ENCODE measurements at places on chromosomes 13 and 19.

DNA sequence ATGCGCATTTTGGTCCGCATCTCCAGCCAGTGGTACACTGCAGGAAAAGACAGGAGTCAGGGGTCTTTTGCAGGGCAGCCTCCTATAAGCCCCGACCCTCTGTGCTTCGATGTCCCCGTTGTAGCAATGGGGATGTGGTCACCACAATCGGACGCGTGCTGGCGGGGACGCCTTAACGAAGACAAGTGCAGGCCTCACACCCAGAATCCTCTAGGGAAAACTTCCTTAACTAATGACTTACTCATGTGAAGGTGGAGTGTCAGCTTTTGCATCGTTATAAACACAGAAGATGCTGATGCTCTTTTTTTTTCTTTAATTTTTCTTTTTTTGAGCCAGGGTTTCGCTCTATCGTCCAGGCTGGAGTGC is 22.1 kb downstream of the VASP start:
- no peak for DNase-seq

DNA sequence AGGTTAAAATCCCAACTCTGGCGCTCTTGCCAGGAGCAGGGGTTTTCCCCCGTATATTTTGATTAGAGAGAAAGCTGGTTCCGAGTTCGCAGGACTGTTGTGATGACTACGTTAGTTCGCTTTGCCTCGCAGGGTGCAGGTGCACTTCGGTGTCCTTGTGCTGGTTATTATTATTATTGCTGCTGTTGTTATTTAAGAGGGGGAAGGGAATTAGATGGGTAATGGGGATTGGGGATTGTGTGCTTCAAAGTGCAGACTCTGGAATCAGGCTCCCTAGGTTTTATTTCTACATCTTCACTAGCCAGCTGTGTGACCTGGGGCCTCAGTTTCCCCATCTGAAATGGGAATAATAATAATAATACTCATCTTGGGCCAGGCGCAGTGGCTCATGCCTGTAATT is 15.2 kb downstream of the ACP7 start:
- DNase-seq, result no peak

DNA sequence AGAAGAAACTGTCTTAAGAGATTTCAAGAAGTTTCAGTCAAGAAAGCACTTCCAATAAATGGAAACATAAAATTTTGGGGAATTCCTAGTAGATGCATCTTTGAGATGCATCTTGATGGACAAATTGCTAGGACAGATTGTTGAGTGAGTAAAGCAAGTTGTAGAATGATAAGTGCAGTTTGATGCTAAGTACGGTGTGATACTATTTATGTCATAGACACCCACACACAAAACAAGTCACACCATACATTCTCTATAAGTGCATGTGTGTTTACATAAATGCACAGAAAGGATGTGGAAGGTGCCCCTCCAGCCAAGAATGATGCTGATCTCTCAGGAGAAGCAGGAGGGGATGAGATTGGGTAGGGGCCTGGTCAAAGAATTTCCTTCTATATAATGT is 375.7 kb downstream of the FOXO1 start:
- no peak for DNase-seq

DNA sequence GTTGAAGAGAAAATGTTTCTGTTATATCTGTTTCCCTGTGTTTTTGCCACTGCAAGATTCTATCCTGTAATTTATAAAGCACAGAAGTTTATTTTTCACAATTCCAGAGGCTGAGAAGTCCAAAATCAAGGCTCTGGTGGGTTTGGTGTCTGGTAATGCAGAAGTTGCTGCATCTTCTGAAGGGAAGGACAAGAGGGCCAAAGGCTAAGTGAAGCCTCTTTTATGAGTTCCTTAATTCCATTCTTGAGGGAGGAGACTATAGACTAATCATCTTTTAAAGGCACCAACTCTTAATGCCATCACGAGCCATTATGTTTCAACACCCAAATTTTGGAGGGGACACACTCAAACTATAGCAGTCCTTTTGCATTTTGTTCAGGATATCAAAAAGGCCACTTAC is 34.1 kb upstream of the WDFY2 start:
- no peak for DNase-seq

- no peak for DNase-seq
Observed at GRCh38 chr19:40317338-40317737, 30.9 kb downstream of the C19orf47 start.

GRCh38 chr19:30228835-30229524 is 143.2 kb upstream of the ZNF536 start:
- DNase-seq, result no peak

DNA sequence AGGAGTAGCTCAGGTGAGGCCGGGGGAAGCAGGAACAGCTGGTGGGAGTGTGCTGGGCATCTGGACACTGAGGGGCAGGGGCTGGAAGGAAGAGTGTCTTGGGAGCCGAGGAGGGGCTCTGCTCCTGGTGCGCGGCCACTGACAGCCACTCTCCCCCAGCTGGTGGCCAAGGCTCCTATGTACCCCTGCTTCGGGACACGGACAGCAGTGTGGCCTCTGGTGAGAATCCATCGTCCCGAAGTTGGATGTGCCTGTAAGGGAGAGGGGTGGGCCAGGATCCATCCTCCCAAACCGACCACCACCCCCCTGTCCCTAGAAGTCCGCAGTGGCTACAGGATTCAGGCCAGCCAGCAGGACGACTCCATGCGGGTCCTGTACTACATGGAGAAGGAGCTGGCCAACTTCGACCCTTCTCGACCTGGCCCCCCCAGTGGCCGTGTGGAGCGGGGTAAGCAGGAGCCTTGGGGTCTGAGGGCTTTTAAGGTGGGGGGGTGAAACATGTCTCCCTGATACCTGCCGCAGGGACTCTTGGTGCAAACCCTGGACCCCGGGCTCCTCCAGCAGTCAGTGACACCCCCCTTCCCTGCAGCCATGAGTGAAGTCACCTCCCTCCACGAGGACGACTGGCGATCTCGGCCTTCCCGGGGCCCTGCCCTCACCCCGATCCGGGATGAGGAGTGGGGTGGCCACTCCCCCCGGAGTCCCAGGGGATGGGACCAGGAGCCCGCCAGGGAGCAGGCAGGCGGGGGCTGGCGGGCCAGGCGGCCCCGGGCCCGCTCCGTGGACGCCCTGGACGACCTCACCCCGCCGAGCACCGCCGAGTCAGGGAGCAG is 2.0 kb upstream of the USF2 start:
- DNase-seq, result no peak

DNA sequence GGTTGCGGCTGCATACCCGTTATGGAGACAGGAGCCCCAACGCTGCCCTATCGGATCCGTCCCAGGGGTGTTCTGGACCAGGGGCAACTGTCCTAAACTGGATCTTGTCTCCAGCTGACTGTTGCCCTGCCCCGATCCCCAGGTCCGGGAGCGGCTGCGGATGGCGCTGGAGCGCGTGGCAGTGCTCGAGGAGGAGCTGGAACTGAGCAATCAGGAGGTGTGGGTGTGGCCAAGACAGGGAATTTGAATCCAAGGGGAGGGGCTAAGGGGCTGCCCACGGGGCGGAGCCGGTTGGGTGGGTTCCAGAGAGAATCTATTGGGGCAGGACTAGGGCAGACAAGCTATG is 9.9 kb downstream of the PPFIA3 start:
- no peak for DNase-seq

GRCh38 chr19:38714354-38714778 is 29.9 kb downstream of the CAPN12 start:
- no peak for DNase-seq

- no peak for DNase-seq
Observed at GRCh38 chr13:105597573-105597972, 937.9 kb downstream of the EFNB2 start.

DNA sequence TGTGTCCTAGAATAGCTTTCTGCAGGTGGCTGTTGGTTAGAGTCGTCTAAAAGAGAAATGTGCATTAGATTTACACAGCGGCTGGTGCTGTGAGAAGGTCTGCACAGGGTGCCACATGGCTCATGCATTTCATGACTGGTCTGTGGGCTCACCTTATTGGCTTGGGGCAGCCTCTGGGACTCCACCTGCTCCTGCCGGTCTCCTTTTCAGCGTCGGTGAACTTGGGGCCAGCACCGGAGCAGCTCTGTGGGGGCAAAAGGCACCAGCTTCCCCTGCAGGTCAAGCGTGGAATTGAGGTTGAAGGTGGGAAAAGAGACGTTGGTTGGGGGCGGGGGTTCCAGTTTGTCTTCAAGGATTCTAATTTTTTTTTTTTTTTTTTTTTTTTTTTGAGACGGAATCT is 3.1 kb upstream of the PNMA8C start:
- no peak for DNase-seq

GRCh38 chr19:4183967-4184717 is 1.7 kb downstream of the ANKRD24 start:
- DNase-seq, result no peak

DNA sequence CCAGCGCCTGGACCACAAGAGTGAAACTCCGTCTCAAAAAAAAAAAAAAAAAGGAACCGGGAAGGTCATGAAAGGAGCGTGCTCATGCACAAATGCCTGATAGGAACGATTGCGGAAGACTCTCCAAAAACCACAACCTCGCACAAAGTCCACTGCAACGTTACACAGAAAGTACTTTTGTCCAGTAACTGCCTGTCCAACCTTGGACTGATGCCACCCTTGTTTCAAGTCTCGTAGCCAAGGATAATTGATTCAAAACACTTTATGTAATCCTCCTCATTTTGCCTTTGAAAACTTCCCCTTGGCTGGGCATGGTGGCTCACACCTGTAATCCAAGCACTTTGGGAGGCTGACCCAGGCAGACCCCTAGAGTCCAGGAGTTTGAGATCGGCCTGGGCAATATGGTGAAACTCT is 13.7 kb downstream of the LGALS7 start:
- no peak for DNase-seq

GRCh38 chr13:94233401-94233800 is 246.1 kb downstream of the DCT start:
- no peak for DNase-seq

DNA sequence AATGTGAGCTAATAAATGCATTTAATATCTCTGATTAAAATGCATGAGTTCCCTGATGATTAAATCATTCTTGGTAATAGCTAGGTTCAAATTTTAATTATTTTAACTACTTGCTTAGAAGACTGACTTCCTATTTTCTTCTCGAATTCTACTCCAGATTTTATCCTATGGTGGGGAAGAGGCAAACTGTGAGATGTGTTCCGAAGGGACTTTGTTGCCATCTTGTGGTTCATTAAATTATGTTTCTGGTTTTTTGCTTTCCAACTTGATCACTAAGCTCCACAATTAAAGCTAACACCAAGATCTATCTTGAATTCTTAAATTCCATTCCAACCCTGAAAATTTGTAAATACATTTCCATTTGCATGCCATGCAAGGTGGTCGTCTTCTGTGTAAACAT is 538.4 kb upstream of the PCDH20 start:
- DNase-seq, result no peak
